ENCODE measurements at places on chromosomes 4 and X.

DNA sequence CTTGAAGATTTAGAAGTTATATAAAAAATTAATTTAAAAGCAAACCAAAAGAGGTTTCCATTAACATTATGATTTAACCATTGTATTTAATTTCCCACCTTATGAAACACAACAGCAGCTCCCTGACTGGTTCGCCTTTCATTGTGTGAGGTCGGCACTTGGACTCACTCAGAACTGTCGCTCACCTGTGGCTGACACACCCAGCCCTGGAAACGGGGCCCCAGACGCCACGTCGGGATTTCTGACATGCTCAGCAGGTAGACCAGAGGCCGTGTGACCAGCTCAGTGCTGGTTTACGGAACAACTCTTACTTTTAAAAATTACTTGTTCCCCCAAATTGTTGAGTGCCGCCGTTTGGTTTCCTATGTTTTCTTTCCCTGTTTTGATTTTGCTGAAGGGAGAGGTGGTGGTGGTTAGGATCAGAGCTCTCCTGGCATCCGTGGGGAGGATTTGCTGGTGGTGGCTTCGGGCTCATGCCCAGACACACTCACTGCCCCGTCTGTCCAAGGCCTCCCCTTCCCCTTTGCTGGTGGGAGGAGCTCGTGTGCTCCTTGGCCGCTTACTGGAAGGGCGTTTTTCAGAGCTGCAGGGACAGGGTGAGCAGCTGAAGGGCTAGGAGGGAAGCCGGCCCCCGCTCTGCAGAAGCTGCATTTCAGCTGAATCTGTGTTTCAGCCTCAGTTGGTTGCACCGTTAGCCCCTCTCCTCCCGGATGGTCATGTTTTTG, 59.2 kb downstream of the CPLX1 start:
- no peak for DNase-seq

GRCh38 chrX:10507181-10507580, 113.2 kb downstream of the MID1 start:
- DNase-seq: no peak

GRCh38 chrX:13397878-13398818, 78.3 kb upstream of the ATXN3L start:
- peak; percentile 97 for DNase-seq

- peak; percentile 21 for DNase-seq
Measured at GRCh38 chr4:3765271-3766035, 732 bp upstream of the ADRA2C start.

GRCh38 chr4:74133786-74134499, 24.0 kb upstream of the MTHFD2L start:
- DNase-seq: peak; percentile 79

- no peak for DNase-seq
Measured at GRCh38 chrX:74449322-74449936, 28.1 kb downstream of the SLC16A2 start.

GRCh38 chr4:155762334-155762733, 3.5 kb downstream of the GUCY1B1 start:
- DNase-seq: no peak

DNA sequence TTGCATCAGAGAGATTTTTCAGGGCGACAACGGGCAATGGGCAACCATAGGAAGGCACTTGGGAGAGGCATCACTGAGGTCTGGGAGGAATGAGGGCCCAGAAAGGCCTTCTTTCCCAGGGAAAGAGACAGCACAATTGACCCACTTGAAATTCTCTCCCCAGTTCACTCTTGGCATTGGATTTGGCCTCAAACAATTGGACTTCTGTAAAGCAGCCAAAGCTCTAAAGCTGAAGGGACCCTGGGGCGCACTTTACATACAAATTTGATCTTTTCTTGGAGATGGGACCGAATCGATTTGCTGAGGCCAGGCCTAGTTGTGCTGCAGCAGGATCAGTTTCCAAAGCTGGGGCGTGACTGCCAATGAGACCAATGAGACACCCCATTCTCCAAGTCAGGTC, 3.2 kb downstream of the ARHGAP36 start:
- DNase-seq: no peak

DNA sequence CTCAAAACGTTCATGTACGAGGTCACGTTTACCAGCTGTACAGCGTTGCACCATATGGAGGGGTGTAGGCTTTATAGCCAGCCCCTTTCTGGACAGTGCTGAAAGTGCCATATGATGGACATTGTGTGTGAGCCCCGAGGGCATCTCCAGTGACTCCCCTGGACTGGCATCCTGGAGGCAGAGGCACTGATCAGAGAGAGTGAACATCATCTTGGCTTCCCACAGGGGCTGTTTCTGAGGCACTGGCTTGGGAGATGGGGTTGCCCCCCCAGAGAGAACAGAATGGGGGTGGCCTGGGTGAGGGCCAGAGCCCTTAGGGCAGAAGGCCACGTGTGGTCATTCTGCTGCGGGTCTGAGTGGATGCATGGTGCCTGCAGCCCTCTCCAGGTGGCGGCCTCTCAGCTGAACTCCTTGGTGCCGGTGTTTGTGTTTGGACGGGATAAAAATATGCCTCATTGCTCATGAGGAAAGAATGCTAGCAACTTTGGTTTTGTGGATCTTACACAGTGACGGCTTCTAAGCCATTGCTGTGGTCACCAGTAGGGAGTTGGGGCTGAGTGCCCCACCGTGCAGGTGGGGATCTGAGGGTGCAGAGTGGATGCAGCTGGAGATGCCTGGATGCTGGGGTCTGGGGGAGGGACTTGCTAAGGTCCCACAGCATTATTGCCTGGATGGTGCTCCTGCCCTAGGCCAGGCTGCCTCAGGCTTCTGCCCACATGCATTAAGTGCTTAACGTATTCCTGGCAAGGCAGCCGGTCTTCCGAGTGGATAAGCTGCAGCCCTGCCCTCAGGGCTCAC, 3.4 kb downstream of the WFS1 start:
- peak; percentile 34 for DNase-seq

- DNase-seq: no peak
Measured at GRCh38 chr4:88846206-88846790, 148.7 kb upstream of the NAP1L5 start.

All from fibroblast of skin of left quadriceps (primary cell).